ENCODE measurements at places on chromosomes 12 and 14.

DNA sequence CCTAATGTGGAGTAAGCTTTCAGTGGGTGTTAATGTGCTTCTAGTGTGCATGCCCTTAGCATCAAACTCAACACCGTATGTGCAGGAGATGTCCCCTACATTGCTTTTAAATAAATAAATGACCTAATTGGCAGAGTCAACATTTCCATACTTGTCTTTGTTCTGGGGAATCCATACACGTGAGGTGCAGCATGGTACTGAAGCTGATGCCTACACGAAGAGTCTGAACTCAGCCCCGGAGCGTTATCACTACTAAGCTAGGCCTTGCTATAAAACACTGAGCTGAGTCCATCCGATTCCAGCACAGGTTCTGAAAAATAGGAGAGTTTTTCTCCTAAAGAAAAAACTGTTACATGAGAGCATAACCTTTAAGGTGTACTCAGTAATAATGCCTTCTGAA lies 125.0 kb upstream of the DYRK2 start:
- no peak for DNase-seq

- DNase-seq = peak; percentile 51
These were observed 42.8 kb downstream of the STXBP6 start for GRCh38 chr14:25006961-25007795.

- DNase-seq = no peak
These were observed 50.6 kb downstream of the DRAM1 start for GRCh38 chr12:101927999-101928398.

DNA sequence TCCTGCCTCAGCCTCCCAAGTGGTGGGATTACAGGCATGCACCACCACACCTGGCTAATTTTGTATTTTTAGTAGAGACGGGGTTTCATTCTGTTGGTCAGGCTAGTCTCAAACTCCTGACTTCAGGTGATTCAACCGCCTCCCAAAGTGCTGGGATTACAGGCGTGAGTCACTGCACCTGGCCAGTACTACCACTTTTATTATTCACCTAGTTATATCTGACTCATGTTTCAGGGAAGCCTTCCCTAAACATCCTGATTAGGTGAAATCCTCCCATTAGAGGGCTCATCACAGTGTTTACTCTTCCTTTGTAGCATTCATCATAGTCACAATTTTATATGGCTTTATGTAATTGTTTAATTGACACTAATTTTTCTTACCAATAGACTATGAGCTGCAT lies 295.3 kb upstream of the SOX5 start:
- DNase-seq = no peak

DNA sequence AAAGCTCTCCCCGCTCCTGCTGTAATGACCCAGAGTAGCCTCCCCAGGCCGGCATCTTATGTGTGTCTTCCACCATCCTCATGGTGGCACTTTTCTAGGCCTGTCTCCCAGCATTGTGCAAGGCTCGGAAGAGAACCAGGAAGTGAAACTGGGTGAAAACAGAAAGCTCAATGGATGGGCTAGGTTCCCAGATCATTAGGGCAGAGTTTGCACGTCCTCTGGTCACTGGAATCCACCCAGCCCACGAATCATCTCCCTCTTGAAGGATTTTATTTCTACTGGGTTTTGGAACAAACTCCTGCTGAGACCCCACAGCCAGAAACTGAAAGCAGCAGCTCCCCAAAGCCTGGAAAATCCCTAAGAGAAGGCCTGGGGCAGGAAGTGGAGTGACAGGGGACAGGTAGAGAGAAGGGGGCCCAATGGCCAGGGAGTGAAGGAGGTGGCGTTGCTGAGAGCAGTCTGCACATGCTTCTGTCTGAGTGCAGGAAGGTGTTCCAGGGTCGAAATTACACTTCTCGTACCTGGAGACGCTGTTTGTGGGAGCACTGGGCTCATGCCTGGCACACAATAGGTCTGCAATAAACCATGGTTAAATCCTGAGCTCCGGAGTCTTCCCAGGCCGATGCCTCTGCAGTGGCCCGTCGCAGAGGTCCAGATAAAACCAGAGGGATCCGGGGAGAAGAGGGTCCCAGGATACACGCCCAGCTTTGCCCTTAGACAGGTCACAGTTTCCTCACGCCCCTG lies 15.6 kb downstream of the ACVRL1 start:
- peak; percentile 47 for DNase-seq

DNA sequence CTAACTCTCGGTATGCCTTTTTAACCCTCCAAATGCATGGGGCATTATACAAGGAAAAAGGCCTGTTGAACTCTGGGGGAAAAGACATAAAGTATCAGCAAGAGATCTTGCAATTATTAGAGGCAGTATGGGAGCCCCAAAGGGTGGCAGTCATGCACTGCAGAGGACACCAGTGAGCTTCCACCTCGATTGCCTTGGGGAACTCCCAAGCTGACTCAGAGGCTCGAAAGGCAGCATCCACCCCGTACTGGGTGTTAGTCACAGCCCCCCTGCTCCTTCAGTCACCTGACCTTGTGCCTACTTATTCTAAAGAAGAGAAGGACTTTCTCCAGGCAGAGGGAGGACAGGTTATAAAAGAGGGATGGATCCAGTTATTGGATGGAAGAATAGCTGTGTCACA lies 781.4 kb upstream of the TMEM132C start:
- peak; percentile 69 for DNase-seq

DNA sequence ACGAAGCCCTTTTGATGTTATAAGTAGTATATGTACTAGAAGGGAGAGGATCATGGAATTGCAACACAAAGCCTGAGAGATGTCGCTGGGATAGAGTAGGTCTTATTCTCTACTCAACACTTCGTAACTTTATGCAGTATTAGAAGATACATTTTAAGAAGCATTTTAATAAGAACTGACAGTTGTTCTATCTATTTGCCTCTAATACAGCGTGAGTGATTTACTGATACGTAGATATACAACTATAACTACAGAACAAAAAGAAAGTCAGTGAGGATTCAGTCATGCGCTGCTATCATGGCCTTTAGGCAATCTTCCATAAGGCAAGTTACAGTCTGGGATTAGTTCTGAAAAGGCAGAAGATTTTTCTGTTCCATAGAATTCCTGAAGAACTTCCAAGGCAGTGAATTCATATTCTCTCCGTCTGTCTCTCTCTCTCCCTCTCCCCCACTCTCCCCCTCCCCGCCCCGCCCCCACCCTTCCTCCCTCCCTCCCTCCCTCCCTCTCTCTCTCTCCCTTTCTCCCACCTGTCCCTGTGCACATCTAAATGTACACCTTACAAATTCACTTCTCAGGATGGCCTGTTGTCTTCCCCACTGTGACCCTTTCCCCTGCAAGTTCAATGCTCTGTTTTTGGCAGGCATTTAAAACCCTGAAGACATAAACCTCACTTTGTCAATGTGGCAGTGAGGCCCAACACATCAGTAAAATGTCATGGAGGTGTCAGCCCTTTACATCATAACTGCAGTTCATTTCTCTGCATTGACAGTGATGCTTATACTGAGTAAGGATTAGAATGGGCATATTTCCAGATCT lies 470.6 kb downstream of the EGLN3 start:
- no peak for DNase-seq

DNA sequence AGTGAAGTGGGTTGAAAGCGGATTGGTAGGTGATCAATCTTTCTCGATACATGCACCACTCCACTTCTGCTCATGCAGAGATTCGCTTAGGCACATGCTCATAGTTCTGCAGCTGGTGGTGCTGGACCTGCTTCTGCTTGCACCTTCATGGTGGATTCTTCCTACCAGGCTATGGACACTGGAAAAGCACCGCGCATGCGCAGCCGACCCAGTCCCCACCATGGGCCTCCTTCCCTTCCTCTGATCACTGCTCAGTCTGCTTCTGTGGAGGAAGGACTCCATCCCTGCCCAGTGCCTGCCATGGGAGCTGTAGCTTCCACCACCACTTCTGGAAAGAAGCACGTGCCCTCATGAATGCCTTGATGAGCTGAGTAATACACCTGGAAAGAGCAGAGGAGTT lies 61.8 kb upstream of the PTPRQ start:
- DNase-seq = no peak

DNA sequence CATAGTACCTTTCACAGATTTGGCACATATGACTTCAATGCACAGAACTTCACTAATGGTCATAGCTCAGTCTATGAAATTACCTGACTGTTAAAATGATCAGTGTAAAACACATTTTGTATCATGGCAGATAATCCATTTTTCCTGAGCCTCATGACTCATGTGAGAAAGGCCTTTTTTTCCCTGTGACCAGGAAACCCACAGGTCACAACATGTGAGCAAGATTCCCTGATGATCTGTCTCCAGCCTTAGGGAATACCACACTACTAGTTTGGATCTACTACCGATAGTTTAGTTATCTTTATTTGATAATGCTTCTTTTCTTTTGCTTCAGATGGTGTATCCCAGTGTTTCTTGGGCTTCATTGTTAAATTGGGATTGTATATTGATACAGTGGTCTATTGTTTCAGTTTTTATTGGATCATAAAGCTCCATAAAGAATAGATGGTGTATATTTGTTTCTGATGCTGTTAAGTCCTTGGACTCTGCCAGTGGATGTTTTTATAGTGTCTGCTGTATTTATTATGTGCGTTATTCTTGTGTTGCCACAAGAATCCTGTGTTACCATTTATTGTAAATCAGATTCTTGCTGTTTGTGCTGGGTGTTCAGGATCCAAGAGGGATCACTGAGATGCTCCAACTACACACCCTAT lies 248.7 kb upstream of the PELI2 start:
- no peak for DNase-seq

GRCh38 chr14:64060199-64060545 lies 207.4 kb downstream of the SYNE2 start:
- DNase-seq = no peak

DNA sequence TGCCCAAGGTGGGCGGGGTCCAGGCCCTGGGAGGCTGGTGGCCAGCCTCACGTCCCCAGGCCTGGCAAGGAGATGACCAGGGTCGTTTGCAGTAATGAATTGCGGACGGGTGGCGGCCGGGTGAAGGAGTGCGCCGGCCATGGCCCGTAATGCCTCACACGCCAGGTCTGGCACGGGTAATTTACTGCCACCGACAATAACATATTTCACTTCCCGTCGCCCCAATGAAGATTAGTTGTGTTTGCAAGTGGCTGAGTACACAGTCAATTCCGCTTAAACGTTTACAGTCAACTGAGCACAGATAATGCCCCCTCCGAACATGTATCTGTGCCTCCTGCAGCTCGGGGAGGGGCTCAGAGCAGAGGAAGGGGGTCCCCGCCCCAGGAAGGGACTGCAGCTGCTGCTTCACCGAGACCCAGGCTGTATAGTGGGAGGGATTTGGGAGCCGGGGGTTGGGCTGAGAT lies 48.3 kb downstream of the MVK start:
- DNase-seq = no peak

DNA sequence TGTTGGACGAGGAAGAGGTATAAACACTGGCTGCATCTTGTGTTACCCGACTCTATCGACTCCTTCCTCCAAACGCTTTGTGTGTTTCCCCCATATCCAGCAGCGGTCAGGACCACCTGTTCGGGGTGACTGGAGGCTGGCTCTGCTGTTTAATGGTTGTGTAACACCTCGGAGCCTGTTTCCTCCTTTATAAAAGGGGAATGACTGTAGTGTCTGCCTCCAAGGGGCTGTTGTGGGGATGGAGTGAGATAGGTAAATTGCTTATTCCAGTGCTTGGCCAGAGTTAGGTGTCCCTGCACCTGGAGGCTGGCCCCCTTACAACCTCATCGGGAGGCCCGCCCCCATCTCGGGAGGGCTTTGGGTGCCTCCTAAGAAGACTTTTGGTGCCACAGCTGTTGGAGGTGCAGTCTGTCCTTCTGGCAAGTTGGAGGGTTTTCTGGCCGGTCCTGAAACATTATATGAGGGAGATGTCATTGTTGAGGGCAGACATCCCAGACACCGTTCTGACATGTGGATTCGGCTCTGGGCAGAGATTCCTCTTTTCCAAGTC lies 1.1 kb downstream of the MLXIP start:
- DNase-seq = no peak

GRCh38 chr12:7212678-7213077 lies 23.2 kb downstream of the PEX5 start:
- DNase-seq = no peak

- no peak for DNase-seq
These were observed 47.1 kb upstream of the OVCH1 start for GRCh38 chr12:29544428-29545101.

GRCh38 chr12:107226126-107226525 lies 132.8 kb upstream of the CRY1 start:
- no peak for DNase-seq

DNA sequence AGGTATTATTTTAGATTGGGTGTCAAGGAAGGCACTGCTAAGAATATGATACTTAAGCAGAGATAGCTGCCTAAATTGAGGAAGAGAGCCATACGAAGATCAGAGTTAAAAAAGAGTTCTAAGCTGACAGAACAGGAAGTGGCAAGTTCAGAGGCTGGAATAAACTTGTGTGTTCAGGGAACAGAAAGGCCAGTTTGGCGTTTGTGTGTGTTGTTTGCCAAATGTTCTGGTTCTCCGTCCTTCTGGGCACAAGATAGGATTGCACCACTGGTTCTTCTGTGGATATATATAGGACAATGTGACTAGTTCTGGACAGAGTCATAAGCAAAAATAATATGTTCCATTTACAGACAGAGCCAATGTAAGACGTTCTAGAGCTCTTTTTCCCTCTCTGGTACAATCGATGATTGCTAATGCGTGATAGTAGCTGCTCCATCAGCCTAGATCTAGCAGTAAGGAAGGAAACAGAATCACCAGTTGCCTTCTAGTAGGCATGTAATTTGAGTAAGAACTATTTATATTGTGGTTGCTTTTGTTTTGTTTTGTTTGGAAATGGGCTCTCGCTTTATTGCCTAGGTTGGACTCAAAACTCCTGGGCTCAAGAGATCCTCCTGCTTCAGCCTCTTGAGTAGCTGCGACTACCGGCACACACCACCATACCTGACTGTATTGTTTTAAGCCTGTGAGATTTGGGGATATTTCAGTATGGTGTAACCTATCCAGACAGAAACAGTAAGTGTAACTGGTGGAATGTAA lies 7.4 kb downstream of the BBS10 start:
- DNase-seq = no peak

DNA sequence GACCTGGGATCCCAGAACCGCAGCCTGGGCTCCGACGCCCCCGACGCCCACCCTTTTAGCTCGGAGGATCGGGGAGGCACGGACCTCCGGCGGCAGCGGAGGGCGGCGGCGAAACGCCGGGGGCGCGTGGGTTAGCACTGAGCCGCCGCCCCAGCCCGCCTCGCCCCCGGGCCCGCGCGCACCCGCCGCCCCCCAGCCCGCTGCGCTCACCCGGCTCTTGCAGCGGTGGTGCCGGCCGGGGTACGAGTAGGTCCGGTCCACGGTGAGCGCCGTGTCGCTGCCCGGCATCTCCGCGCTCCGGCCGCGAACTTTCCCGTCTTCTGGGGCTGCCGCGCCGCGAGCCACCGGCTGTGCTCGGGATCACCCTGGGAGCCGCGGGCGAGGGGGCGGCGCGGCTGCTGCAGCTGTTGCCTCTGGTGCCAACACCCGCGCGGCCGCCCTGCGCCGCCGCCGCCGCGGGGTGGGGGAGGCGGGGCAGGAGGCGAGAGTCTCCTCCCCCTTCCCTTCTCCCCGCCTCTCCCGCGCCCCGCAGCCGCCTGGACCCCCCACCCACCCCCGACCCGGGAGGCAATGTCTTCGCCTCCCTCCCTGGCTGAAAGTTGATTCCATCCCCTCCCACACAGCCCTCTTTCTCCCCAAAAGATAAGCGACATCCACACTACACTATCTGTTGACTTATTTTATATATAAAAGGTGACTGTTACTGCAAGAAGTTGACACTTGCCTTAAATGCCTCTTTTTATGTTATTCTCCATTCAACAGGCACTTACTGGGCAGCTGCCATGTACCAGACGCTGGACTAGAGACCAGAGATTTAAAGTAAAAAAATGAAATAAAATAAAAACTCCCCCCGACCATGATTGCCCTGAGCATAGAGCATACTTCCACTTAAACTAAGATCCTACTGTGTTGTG lies at the start of gene TMCC3:
Gene TMCC3, minus strand, starts transcription at position 415 of the 914 bp plus-strand sequence. Its CDS starts 127 bp downstream, at position 288.
- no peak for DNase-seq

Data from astrocyte of the cerebellum (primary cell).